SK-N-DZ (cell line): ENCODE measurements at places on chromosomes 4 and X.

GRCh38 chr4:2871466-2871865, 27.8 kb downstream of the ADD1 start:
- no peak for DNase-seq

GRCh38 chr4:122747068-122747467, 14.6 kb downstream of the BBS12 start:
- no peak for DNase-seq

GRCh38 chr4:62640296-62640695, 1440.2 kb downstream of the ADGRL3 start:
- no peak for DNase-seq

- DNase-seq, result no peak
Measured at GRCh38 chr4:114193624-114194399, 214.4 kb upstream of the ARSJ start.

- DNase-seq, result no peak
Measured at GRCh38 chr4:148166132-148166591, 276.1 kb downstream of the NR3C2 start.

- DNase-seq, result no peak
Measured at GRCh38 chr4:187236209-187236890, 512.7 kb upstream of the FAT1 start.

- DNase-seq, result no peak
Measured at GRCh38 chrX:38336538-38337240, 9.4 kb upstream of the RPGR start.

DNA sequence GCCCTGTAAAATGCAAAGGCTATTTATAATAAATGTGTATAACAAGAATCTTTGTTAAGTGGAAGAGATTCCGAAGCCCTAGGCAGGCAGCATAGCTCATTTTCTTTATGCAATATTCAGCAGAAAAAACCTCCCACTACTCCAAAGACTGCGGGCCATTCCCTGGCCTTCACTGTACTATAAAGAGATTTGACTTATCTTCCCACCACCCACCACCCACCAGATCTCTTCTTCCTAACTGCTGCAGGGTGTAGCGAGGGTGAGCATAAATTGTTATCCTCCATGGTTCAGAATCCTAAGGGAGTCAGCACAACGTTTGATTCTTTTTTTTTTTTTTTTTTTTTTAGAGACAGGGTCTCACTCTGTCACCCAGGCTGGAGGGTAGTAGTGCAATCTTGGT, 114.8 kb downstream of the NSUN7 start:
- no peak for DNase-seq

DNA sequence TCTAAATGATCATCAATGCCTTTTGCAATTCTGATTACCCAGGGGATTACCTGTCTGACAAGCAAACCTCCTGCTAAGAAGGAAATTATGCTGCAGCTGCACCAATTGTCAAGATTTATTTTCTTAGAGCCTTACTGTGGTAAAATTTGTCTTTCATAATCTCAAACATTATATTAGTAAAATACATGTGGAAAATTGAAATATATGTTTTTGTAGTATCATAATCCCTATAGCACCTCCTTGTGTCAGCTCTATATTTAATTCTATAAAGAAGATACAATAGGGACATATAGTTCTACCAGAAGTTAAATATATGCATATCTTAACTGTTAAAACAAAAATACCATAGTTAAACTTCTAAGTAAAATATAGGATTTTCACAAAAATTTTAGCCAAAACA, 655.6 kb upstream of the PCDH10 start:
- no peak for DNase-seq

DNA sequence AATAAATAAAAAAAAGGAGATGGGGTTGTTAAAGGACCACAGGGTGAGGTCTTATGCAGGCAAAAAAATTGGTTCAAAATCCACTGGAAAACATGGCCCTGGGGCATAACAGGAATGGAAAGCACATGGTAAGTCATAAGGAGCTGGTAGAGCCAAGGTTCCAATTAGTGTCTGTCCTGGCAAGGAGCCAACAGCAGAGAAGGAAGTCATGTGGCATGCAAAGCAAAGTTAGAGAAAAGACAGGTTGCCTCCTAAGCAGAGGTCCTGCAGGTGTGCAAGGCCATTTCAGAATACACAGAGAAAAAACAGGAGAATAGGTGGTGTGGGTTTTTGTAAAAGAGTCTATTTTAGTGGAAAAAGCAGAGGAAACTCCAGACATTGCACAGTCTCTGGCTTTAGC, 1881.7 kb downstream of the ARAP2 start:
- DNase-seq, result no peak

DNA sequence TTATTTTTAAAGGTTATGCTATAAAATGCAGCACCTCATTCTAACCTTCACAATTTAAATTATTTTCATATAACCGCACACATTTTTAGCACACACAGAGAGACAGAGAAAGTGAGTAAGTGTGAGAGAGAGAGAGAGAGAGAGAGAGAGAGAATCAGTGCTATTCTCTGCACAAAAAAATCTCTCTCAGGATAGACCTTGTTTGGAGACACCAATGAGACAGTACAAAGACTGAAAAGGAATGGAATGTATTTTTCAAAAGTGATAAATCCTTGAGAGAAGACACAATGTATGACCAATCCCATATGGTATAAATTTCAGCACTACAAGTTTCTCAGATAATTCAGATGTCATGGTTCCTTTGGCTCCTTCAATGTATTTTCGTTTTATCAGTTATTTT, 132.1 kb upstream of the PCDH18 start:
- DNase-seq, result no peak

DNA sequence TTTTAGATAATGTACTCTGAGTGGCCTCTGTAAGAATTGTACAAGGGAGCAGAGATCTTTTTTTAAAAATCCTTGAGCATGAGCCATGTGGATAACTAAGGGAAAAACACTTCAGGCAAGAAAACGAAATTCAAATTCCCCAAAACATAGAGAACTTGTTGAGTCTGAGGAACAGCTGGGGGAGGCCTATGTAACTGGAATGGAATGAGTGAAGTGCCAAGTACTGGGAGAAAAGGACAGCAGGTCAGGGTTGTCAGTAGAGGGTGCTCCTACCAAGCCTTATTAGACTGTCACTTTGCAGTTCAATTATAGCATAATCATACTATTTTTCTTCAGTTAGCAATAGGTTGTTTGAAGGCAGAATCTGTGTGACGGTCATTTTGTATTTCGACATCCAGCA, 135.1 kb downstream of the ARHGAP6 start:
- DNase-seq, result no peak

- DNase-seq, result peak; percentile 27
Measured at GRCh38 chrX:48083212-48083611, 11.8 kb upstream of the ZNF630 start.
